ENCODE measurements at places on chromosomes 6 and 20.
A peak's percentile ranks its signal among the peaks of the same experiment; 100 is the strongest.

GRCh38 chr20:63652192-63652980, 838 bp downstream of the STMN3 start:
- peak; percentile 74 for DNase-seq

DNA sequence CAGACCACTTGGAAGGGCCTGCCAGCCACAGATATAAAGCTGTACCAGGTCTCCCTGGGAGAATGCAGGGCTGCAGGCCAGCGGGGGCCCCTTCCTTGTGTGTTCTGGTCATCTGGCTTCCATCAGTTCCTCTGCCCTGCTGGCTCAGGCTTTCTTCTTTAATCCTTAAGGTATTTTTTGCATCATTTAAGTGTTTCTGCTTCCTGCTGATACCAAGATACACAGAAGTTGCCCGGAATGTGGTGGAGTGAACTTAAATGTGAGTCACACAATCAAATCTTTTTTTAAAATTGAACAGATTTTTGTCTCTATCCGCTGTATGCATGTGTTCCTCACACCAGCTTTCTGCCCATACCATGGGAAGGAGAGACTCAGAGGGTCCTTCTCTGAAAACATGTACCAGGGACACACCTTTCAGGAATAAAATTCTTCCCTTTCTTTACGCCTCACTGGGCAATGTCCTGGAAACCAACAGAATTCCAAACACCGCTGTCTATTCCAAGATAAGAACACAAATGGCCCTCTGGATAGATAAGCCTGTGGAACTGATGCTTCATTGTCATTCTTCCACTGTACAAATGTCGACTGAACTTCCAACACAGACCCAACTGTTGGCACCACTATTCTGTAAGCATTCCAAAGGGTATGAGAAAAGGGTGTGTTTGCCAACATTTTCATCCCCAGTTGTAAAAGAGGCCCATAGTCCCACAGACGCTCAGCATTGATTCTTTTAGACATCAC, 206.2 kb upstream of the MYLIP start:
- peak; percentile 88 for DNase-seq

- no peak for DNase-seq
These were observed 4.9 kb upstream of the GRM4 start for GRCh38 chr6:34150766-34151165.

DNA sequence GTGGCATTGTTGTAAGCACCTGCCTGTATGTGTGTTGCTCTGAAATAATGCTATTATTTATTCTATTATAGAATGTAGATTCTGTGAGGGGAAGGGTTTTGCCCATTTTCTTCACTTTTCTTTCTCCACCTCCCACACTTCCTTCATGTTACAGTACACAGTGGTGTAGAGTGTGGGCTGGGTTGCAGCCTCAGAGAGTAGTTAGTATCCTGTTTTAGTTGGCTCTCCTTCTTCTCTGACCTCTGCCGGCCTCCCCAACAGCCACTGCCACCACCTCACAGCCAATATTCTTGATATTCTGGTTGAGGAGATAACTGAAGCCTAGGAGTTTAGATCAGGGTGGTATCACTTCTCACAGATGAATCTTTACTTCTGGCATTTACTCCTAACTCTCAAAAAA, 143.4 kb downstream of the BCKDHB start:
- DNase-seq, result no peak

- no peak for DNase-seq
These were observed 175.0 kb downstream of the PHACTR1 start for GRCh38 chr6:12891595-12891994.

GRCh38 chr6:131129689-131130553, 5.3 kb upstream of the AKAP7 start:
- DNase-seq, result no peak

DNA sequence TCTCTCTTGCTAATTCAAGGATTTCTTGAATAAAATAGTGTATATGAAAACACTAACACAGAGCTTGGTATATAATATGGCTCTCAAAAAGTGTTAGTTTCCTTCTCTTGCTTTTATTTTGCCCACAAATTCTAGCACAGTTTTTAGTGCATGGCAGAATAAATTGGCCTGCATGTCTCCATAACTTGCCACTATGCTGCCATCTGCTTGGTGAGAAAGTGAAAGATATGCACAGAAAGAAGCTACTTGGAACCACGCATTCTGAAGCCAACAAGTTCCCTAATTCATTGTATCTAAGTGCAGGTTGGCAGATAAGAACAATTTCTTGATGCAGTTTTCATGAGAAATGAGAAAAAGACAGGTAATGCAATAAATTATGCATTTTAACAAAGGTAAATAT, 101.2 kb downstream of the EPHA7 start:
- DNase-seq, result no peak

DNA sequence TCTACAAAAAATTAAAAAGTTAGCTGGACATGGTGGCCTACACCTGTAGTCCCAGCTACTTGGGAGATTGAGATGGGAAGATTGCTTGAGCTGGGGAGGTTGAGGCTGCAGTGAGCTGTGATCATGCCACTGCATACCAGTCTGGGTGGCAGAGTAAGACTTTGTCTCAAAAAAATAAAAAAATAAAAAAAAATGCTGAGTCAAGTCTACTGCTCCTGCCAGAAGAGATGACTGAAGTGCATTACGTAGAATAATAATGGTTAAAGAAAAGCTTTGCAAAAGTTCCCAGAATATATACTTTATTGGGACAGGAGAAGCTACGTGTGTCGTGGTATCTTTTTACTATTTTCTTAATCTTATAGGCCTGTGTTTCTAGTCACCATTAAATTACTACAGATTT, 125.3 kb downstream of the SLC16A10 start:
- no peak for DNase-seq

- no peak for DNase-seq
These were observed 87.7 kb downstream of the THEMIS start for GRCh38 chr6:127812985-127813698.

GRCh38 chr6:39314273-39314795, at the start of gene KCNK17:
Gene KCNK17 (minus strand): TSS chr6:39314419. CDS start chr6:39314320, 99 bp downstream.
- no peak for DNase-seq

- DNase-seq, result no peak
These were observed 28.8 kb downstream of the PDE10A start for GRCh38 chr6:165634101-165634880.
